HFF-Myc (cell line): ENCODE measurements at places on chromosomes 7 and 10.

GRCh38 chr7:95723583-95724180, 48.7 kb upstream of the DYNC1I1 start:
- DNase-seq: no peak

- no peak for DNase-seq
These were observed 127.4 kb upstream of the TEX47 start for GRCh38 chr7:88922944-88923343.

- DNase-seq: no peak
These were observed 110.1 kb downstream of the NRP1 start for GRCh38 chr10:33224251-33224965.

GRCh38 chr10:110399106-110399964, 94.6 kb upstream of the SMNDC1 start:
- peak; percentile 90 for DNase-seq

DNA sequence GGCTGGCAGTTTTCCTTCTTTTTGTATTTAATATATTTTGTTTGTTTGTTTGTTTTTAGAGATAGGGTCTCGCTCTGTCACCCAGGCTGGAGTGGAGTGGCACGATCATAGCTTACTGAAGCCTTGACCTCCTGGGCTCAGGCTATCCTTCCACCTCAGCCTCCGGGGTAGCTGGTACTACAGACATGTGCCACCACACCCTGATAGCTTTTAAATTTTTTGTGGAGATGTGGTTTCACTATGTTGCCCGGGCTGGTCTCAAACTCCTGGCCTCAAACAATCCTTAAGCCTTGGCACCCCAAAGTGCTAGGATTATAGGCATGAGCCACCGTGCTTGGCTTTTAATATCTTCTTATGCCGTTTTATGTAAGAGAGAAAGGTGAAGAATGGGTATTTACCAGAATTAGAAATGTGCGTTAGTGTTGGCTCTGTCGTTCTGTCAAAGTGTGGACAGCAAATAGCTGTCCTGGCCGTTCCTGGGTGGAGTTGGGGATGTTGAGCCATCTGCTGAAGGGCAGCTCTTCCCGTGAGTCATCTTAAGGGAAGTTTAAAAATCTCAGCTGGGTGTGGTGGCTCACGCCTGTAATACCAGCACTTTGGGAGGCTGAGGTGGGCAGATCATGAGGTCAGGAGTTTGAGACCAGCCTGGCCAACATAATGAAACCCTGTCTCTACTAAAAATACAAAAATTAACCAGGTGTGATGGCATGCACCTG, 14.8 kb downstream of the OGDH start:
- DNase-seq: no peak

DNA sequence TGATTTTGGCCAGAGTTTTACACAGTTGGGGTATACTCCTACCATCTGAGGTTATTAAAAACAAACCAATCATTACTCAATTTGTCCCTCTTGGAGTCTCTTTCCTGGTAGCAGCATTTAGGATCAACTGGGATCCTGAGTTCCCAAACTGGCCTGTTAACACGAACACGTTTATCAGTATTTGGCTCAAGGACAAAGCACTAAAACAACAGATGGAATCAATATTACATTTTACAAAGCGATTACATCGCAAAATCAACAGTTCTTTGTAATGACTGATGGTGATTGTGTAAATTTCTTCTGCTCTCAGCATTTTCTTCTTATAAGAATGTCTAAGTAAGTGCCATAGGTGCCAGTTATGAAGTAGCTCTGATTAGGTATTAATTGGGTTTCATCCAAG, 582.9 kb upstream of the ANKRD30A start:
- no peak for DNase-seq

GRCh38 chr7:127251036-127251464, 1.7 kb downstream of the GRM8 start:
- no peak for DNase-seq

DNA sequence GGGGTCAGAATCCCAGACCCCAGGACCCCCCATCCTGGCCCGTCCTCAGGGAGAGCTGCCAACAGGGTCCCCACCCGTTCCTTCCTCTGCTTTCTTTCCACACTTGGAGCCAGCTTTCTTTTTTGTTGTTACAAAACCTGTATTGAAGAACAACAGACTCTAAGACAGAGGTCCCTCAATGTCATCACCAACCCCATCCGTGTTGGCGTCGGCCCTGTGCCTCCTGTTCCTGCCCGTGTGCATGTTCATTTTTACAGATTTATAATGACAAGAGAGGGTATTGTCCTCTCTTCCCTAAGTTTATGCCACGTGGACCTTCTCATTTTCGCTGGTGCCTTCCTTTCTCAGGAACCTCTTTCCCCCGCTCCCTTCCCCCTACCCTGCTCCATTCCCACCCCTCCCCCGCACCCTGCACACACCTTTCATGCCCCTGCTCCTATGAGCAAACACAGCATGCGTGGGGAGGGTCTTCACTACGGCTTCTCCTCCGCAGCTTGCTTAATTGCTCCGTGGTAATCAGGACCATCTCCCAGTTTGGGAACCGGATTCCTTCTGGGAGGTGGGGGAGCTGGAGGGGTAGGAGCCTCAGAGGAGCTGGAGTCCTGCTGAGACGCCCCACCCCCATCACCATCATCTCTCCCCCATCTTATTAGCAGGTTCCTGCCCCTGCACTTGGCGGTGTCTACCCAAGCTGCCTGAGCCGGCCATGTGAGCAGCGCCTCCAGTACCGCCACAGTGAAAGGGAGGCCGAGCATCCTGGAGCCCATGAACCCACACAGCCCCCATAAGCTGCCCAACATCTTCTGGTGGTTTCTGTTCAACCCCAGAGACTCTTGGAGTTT, 88.0 kb upstream of the INSIG1 start:
- DNase-seq: no peak

GRCh38 chr7:98833022-98833421, 36.8 kb downstream of the TMEM130 start:
- DNase-seq: no peak

DNA sequence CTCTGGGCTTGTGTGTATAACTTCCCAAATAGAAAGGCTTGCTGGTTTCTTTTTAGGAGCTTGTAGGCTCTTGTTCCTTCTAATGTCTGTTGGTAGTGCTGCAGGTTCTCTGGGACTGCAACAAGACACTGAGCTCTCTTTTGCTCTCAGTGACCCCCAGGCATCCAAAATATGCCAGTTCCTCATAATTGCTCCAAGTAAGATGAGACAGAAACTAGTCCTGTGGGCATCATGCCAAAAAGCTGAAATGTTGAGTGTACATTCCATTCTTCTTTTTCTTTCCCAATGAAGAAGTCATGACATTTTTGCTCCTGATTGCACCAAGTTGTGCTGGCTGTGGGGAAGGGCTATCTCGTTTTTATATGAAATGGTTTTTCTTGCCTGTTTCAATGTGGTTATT, 7.1 kb upstream of the BTBD16 start:
- peak; percentile 58 for DNase-seq

- DNase-seq: no peak
These were observed 26.2 kb downstream of the GPER1 start for GRCh38 chr7:1114088-1114487.

DNA sequence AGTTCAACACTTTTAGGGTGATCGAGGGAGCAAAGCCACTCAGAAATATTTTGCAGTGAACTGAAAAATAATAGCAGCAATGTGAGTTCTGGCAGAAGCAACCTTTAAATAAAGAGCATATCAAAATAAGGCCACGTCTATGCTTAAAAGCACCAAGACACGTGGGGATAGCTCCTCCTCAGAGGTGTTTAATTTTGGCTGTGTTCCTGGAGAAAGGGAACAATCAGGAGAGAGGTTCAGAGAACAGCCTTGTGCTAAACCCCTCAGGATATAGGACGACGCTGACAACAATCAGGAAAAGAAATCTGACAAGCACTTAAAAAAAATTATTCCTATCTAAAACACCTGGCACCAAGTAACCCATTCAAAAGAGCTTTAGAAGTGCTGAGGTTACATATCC, 471.9 kb upstream of the CELF2 start:
- DNase-seq: no peak

GRCh38 chr10:56135828-56136227, 225.2 kb downstream of the ZWINT start:
- DNase-seq: no peak

DNA sequence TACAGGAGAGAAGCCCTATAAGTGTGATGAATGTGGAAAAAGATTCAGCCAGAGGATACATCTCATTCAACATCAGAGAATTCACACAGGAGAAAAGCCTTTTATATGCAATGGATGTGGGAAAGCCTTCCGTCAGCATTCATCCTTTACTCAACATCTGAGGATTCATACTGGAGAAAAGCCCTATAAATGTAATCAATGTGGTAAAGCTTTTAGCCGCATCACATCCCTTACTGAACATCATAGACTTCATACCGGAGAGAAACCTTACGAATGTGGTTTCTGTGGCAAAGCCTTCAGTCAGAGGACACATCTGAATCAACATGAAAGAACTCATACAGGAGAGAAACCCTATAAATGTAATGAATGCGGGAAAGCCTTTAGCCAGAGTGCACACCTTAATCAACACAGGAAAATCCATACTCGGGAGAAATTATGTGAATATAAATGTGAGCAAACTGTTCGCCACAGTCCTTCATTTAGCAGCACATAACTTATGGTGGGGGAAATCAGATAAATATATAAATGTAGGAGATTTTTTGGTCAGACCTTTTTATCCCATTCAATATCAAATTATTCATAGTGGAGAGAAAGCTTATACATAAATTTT, 12.1 kb upstream of the MRPS17 start:
- no peak for DNase-seq

GRCh38 chr10:118496525-118496924, 98.9 kb downstream of the PRLHR start:
- DNase-seq: no peak

DNA sequence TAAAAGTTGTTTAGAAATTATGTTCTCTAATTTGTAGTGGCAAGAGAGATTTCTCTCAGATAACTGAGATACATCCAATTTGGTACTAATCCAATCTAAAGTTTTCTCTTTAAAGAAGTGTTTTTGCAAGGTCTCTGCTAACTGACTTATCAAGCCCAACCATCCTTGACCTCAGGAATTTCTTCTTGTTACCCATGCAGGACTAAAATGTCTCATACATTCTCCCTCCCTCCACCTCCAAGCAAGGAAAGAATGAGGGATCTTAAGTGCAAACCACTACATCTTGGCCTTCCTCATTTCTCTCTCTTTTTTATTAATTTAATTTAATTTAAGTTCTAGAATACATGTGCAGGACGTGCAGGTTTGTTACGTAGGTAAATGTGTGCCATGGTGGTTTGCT, 12.8 kb downstream of the NRAP start:
- DNase-seq: no peak

DNA sequence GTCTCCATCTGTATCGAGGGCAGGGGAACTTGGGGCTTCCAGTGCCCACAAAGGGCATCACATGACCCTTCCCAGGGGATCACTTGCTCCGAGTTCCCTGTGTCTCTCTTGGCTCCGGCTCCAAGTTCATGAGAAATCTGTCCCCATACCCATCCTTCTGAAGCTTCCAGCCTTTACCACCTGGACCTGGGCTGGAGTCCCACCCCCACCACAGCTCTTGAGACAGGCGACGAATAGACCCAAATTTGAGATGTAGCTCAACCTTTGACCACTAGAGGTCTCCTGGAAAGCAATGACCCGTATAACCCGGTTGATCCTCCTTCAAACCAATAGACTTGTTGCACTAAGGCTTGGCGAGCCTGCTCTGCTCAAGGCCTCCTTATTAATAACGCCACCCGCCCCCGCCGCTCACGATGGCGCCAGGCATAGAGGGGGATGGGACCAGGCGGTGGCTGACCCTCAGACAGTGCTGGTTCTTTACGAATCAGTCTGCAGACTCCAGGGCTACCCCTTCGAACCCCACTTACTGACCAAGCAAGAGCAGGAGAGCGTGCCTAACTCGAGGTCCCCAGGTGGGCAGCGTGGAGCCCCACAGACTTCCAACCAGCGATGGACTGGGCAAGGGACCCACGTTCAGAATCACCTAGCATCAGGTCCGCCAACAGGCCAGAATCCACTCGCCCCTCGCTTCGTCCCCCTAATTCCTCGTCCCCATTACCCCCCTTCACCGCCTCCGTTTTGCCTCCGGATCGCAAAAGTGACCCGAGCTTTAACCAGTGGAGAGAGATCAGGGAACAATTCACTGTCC, 4.4 kb upstream of the ARID5B start:
- DNase-seq: peak; percentile 67

GRCh38 chr10:125233726-125234125, 73.4 kb upstream of the CTBP2 start:
- DNase-seq: no peak
